ENCODE measurements at places on chromosomes 1 and 21.
A peak's percentile ranks its signal among the peaks of the same experiment; 100 is the strongest.

DNA sequence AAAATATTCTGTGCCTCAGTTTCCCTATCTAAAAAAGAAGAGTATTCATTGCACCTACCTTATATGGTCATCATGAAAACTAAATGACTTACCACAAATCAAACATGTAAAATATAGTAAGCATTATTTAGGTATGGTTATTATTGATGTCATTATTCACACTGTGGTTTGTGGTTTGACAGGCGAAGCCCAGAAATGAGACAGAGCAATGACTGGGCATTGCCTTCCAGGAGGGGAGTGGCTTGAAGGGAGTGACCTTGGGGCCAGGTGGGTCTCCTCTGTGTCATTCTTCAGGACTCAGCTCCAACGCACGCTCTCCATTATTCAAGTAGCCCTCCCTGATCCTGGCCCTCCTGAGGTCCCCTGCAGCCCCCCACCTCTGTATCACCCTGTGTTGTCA is 133.7 kb downstream of the DMRTA2 start:
- no peak for DNase-seq

GRCh38 chr1:95990033-95990432 is 731.6 kb upstream of the PTBP2 start:
- DNase-seq: no peak

- DNase-seq: peak; percentile 33
Measured at GRCh38 chr1:39183503-39184353, 20.8 kb upstream of the MACF1 start.

- no peak for DNase-seq
Measured at GRCh38 chr1:64505944-64506655, 36.2 kb downstream of the CACHD1 start.

GRCh38 chr1:232766904-232767303 is 38.3 kb upstream of the MAP10 start:
- no peak for DNase-seq

DNA sequence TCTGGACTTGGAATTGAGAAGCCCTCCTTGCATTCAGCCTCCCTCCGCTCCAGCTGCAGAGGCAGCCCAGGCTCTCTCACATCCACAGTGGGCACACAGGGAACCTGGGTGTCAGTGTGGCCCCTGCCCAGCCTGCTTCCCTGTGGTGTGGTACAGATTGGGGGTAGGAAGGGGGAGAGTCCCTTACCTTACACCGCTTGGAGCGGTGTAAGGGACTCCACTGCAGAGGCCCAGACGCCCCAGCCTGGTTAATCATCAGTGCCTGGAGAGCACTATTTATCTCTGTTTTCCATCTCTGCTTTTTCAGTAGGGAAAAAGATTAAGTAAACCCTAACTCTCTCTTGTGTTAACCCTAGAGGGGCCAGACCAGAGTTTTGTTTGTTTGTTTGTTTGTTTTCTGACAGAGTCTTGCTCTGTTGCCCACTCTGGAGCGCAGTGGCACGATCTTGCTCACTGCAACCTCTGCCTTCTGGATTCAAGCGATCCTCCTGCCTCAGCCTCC is 803 bp upstream of the RHBG start:
- DNase-seq: no peak

- no peak for DNase-seq
Measured at GRCh38 chr1:16165073-16165364, 9.2 kb upstream of the EPHA2 start.

GRCh38 chr21:25963181-25963580 is 207.4 kb downstream of the APP start:
- DNase-seq: no peak
